Hematopoietic multipotent progenitor cell treated with erythropoietin and hydrocortisone succinate and interleukin-3 and kit ligand, for 4 days (in vitro differentiated cells): ENCODE measurements at places on chromosomes 1 and 21.
A peak's percentile ranks its signal among the peaks of the same experiment; 100 is the strongest.

DNA sequence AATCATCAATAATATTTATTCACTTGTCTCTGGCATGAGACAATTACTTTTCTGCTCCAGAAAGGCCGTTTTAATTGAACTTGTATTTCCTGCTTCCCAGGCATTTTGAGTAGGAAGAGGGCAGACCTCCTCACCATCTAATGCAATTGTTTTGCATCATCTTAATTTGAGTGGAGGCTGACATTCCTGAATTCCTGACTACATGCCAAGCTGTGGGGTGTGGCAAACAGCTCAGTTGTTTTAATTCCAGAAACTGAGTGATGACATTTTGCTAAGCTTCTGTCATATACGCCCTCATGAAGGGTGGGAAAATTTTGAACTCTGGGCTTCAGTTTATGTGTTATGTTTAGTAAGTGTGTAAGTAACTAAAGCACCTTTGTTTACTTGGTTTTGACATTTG is 125.4 kb upstream of the USP25 start:
- DNase-seq, result no peak

GRCh38 chr21:44382536-44382935 is 29.1 kb downstream of the TRPM2 start:
- DNase-seq, result no peak

DNA sequence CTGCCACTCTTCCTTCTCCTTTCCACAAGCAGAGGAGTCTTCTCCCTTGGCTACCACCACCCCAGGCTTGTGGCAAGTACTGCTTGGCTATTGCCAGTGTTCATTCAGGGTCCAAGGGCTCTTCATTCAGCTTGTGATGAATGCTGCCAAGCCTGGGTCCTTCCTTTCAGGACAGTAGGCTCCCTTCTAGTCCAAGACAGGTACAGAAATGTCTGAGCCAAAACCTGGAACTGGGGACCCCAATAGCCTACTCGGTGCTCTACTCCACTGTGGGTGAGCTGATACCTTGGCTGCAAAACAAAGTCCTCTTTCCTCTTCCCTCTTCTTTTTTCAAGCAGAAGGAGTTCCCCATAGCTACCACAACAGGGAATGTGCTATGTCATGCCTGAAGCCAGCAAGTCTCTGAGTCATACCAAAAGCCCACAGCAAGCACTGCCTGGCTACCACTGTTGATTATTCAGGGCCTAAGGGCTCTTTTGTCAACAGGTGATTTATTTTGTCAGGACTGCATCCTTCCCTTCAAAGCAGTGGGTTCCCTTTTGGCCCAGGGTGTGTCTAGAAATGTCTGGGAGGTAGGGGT is 268.9 kb downstream of the HHAT start:
- DNase-seq, result peak; percentile 74

DNA sequence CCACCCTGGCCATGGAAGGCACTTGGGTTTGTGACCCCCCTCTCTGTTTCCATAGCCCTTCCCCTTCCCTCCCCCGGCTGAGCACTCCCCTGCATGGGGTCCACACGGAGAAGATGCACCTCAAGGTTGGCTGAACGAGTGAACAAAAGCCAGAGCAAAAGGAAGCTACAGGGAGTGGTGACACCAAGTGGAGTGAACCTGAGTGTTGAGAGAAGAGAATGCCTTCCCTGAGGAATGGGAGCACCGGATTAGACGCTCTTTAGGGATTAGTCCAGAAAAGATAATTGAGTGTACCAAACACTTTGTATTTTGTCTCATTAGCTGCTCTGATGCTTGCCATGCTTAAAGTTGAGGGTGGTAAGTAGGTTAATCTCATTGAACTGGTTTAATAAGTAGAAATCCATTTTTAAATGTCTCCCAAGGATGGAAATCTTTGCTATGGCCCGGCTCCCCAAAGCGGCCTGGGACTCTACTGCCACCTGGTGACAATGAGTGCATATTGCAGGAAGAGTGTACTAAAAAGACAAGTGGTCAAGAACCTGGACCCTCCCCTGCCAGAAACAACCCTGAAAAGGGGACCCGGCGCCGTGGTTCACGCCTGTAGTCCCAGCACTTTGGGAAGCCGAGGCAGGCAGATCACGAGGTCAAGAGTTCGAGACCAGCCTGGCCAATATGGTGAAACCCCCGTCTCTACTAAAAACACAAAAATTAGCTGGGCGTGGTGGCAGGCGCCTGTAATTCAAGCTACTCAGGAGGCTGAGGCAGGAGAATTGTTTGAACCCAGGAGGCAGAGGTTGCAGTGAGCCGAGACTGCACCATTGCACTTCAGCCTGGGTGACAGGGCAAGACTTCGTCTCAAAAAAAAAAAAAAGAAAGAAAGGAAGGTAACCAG is 150.6 kb upstream of the ZC3H12A start:
- DNase-seq, result peak; percentile 60

DNA sequence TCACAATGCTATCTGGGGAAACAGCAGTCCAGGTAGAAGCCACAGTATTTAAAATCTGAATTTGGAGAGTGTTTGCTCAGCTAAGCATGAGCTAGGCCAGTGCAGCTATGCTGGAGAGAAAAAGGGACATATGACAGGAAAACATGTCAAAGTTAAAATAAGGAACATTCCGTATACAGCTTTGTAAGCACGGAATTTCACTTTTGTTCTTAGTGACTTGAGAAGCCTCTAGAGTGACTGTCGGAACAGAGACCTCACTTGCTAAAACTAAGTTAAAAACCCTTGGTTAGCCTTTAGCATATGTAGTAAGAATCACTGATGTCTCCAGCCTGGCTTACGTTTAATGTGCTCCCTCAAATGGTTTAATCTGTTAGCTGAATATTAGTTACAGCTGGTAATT is 661.7 kb downstream of the KCNT2 start:
- DNase-seq, result no peak

GRCh38 chr1:117493906-117494305 is 111.9 kb upstream of the TENT5C start:
- DNase-seq, result no peak

- peak; percentile 37 for DNase-seq
Measured at GRCh38 chr1:12594966-12595756, 22.8 kb downstream of the DHRS3 start.

- DNase-seq, result no peak
Measured at GRCh38 chr1:58422436-58422835, 124.1 kb downstream of the OMA1 start.

DNA sequence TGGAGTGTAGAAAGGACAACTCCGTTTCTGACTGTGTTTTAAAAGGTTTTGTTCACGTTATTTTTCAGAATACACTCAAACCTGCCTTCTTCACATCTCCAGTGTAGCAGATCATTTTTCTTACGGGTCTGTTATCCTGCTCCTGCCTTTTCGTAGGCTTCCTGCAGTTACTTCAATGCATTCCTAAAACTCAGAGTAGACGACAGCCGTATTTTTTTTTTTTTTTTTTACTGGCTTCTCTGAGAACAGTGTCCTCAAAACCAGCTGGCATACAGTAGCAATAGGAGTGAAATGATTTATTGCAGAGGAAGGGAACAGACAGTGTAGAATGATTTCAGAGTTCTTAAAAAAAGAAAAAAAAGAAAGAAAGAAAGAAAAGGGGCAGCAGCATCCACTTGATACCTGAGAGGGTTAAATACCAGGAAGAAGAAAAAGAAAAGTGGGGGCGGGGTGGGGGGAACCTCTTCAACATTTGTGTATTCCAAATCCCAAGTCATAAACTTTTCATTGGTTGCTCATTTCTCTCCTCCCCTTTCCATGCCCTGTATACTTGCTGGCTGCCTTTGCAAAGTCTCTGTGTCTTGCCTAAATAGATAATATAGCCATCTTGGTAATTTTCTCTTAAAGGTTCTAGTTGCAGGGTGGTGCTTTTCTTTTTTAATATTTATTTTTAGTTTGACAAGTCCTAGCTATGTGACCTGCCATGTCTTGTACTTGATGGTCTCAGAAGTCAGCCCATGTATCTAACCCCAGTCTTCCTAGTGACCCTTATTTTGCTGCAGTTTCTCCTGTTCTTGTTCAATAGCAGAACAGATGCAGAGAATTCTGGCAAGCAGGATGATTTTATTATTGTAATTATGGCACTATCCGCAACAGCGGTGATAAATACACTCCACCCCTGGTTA is 2.8 kb downstream of the TGFB2 start:
- no peak for DNase-seq

GRCh38 chr1:27506703-27507102 is 16.7 kb upstream of the WASF2 start:
- no peak for DNase-seq

GRCh38 chr1:84133479-84133878 is 10.6 kb upstream of the PRKACB start:
- DNase-seq, result no peak
